ENCODE measurements at places on chromosomes 4 and X.

DNA sequence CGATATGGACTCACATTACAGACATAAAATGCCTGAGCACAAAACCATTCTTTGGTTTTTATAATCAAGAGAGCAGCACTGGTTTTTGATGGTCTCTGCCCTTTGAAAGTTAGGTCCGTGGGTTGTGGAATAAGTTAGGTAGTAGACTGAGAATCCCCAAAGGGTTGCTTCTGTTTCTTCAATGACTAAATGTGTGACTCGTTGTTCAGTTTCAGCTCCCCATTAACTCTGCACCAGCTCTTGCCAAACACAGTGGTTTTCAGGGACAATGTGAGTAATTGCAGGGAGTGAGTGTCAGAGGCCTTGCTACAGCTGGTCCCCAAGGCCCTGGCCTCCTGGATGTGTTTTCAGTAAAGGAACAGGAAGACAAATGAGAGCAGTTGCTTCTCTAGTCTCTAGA, 24.8 kb downstream of the SMIM20 start:
- DNase-seq, result peak; percentile 29

DNA sequence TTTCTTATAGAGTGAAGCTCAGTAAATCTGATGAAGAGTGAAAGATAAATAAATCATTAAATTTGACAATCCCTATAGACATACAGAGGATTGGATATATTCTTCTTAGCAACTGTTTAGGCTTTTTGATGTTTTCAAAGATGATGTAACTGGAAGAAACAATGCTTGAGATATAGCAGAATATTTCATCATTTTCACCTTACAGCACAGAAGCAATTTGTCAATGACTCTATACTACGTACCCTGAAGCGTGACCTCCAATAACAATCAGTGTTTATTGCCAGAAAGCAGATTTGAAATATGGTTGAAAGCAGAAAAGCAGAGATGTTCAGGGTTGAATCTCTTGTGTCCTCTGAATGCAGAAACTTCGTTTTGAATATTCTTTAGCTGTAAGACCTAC, 228.4 kb downstream of the DTHD1 start:
- DNase-seq, result no peak

DNA sequence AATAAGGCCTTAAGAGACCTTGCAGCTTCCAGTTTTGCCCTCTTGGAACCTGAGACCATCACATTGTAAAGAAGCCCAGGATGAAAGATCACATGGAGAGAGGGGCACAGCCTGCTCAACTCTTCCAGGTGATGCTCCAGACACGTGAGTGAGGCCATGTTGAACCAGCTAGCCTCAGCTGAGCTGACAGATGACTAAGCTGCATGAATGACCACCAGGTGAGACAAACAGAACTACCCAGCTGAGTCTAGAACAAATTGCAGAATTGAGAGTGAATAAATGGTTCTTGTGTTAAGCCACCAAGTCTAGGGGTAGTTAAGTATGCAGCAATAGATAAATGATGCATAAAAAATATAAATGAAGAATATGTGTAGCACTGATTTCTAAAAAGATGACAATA, 16.8 kb upstream of the GPR82 start:
- no peak for DNase-seq

GRCh38 chr4:110296892-110297291, 98.5 kb upstream of the ELOVL6 start:
- DNase-seq, result no peak

- no peak for DNase-seq
These were observed 14.5 kb upstream of the SLC7A11 start for GRCh38 chr4:138256608-138257007.

- no peak for DNase-seq
These were observed 452.7 kb downstream of the NLGN4X start for GRCh38 chrX:5775846-5776430.

DNA sequence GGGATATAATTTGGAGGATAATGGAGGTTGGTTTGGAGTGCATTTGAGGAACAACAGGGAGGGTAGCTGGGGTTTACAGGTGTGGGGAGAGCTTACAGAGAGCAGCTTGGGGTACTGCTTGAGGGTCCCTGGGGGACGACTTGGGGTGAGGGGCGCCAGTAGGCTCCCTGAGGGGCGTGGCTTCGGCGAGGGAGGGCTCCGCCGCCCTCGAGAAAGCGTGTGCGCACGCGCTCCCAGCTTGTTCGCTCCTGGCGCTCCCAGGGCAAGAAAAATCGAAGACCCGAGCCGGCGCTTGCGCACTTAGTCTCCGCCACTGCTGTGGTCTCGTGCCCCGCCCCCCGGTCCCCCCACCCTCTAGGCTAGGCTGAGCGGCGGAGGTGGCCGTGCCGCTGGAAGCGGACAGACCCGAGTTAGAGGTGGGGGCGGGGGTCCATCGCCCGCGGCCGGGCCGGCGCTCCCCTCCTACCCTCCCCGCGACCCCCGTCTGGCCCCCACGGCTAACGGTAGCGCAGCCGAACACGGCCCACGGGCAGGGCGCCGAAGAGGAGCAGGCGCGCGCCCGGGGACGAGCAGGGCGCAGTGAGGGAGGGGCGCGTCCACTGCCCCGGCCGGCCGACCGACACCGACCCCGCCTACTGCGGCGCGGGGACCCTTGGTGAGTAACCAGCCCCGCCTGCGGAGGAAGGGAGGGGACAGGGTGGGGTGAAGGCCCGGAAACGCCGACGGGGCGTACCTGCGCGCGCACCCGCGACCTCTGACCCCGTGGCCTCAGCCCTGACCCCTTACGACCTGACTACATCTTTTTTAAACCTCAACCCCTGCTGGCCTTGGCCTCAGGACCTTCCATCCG, 5.4 kb upstream of the CCDC120 start:
- DNase-seq, result peak; percentile 44

DNA sequence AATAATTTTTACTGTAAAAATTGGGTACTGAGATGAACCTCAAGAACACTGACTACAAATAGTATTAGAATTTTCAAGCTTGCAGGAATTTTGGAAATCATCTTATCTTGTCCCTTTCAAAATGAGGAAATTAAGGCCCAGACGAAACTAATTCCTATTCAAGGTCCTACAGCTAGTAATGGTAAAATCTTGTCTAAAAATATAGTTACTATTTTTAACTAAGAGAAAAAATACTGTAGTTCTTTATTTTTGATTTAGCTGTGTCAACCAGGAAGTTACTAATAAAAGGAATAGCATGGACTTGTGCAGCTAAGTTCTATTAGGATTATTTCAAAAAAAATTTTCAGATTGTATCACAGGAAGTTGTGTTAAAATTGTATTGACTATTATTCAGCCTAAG, 12.7 kb downstream of the PRIMPOL start:
- no peak for DNase-seq

DNA sequence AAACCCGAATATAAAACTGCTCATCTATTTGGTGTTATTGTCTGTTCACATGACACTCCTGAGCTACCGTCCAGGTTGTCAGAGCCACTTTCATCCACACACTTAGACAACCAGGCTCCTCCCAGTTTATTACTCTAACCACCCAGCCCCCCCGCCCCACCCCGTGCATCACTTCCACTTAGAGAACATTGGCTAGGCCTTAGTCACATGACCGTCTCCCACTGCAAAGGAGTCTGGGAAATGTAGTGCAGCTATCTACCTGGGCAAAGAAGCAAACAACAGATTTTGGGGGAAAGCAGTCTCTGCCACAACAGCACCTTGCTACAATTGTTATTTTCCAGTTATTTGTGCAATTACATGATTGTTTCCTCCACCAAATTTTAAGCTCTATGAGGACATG, 57.6 kb upstream of the RBPJ start:
- DNase-seq, result no peak

Data from stimulated activated CD4-positive, alpha-beta T cell treated with anti-CD3 and anti-CD28 coated beads, Interleukin-4, amount 100 ng/mL, for 48 hours (primary cell).